CD4-positive, CD25-positive, alpha-beta regulatory T cell (primary cell): ENCODE measurements at places on chromosomes 12 and 14. TPM values are rescaled to one million over a fixed set of nuclear protein-coding genes. Genes with fewer than 3 reads are reported as not detected.

Gene RNASE2
- polyA plus RNA-seq = not detected

Gene WSB2
- polyA plus RNA-seq = 26.2 TPM

Gene SNW1
- 77.9 TPM for polyA plus RNA-seq

DNA sequence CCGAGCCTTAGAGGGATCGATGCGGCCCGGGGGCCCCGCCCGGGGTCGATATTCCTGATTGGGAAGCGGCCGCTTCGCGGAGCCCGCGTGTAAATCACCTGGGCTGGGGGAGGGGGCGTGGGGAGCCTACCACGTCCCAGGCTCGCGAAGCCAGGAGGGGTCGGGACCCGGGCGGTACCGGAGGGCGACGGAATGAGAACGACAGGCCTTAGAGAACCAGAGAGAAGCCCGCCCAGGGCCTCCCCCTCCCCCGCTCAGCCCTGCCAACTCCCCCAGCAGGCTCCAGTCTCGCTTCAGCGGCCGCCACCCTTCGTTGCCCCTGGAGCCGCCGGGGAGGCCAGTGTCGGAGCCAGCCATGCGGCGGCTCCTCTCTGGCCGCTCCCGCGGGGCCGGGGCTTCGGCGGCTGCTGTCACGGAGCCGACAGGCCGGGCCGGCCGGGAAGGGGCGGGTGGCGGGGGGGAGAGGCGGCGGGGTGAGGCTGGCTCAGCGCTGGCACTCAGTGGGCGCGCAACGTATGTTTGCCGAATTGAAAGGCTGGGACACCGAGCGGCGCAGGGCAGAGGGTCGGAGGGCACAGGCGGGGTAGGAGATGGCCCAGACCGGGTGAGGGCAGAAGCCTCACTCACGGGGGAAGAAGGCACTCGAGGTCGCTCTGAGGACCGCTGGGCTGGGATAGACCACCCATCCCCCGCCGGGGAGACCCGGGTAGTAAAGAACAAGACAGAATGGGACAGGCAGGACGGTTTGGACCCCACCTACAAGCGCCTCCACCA is 1.4 kb upstream of the DNAJC22 start:
- H3K27ac ChIP-seq = no peak overlapping the region
- H3K27me3 ChIP-seq = peaks cover 43% of the 10 kb centered on the region
- DNase-seq = no peak
- peaks cover 58% of the 10 kb centered on the region for H3K4me1 ChIP-seq

- H3K27me3 ChIP-seq = no peaks in the 10 kb centered on the region
- H3K4me1 ChIP-seq = no peaks in the 10 kb centered on the region
- DNase-seq = no peak
- no peaks in the 10 kb centered on the region for H3K36me3 ChIP-seq
- no peak overlapping the region for H3K27ac ChIP-seq
These were observed 24.3 kb downstream of the MOAP1 start for GRCh38 chr14:93160353-93160801.

DNA sequence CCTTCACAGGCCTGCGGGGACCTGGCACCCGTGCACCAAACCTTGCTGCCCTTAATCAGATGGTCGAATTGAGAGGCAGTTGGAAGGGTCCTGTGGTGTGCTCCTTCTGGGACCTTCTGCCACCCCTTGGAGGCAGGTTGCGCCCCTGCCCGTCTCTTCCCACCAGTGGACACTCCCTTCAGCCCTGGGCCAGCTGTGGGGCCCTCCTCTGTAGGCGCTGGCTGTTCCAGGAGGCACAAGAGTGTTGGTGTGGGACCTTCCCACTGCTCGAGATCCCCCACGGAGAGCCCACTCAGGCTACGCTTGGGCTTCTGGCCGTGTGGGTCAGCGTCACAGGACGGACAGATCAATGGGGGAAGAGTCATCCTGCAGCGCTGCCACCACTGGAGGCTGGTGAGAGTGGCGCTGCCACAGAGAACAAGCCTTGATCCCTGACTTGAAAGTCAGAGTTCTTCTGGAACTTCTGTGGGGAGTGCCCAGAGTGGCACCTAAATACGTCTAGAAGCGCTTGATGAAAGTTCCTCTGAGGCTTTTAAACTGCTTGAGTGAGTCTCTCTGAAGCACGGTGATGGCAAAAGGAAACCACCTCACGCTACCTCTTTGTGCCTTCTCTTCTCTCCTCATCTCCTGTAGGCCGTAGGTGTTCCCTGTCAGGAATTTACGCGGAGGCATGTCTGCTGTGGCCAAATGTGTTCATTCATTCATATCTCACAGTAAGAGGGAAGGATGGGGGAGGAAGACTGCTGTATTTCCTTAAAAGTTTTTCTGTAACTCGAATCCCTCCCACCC is 48.3 kb downstream of the TRAF3 start:
- peaks cover 3% of the 10 kb centered on the region for H3K36me3 ChIP-seq
- peaks cover 72% of the 10 kb centered on the region for H3K4me1 ChIP-seq
- no peak overlapping the region for H3K4me3 ChIP-seq
- no peak overlapping the region for H3K27ac ChIP-seq

Gene SLC2A3
- 96.9 TPM for polyA plus RNA-seq

- peaks cover 4% of the 10 kb centered on the region for H3K27me3 ChIP-seq
- H3K4me3 ChIP-seq = no peak overlapping the region
- H3K36me3 ChIP-seq = no peaks in the 10 kb centered on the region
- DNase-seq = no peak
- no peaks in the 10 kb centered on the region for H3K4me1 ChIP-seq
- H3K27ac ChIP-seq = no peak overlapping the region
These were observed 2.8 kb upstream of the CLEC9A start for GRCh38 chr12:10027721-10028120.
